ENCODE measurements at places on chromosomes 1 and 21. TPM values are rescaled to one million over a fixed set of nuclear protein-coding genes. Genes with fewer than 3 reads are reported as not detected.

DNA sequence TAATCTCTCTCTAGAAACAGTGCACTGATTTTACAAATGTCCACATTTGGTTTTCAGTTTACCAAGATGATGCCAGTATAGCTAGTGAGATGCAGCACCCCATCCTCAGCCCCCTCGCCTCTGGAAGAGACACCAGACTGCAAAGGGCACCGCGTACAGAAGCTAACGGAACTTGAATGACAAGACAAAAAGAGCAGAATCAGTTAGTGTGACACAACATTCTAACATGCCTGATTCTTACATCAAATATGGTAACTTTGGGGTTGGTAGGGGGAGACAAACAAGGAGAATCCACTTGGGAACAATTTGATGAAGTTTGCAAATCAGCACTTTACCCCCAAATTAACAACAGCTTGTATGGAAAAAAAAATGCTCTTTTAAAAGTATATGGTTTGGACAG, 4.1 kb upstream of the MAGOH start:
- DNase-seq: no peak

GRCh38 chr1:161013131-161013487, 7.8 kb downstream of the F11R start:
- DNase-seq: no peak

GRCh38 chr1:205925736-205926135, 17.5 kb downstream of the SLC26A9 start:
- DNase-seq: peak; percentile 67

DNA sequence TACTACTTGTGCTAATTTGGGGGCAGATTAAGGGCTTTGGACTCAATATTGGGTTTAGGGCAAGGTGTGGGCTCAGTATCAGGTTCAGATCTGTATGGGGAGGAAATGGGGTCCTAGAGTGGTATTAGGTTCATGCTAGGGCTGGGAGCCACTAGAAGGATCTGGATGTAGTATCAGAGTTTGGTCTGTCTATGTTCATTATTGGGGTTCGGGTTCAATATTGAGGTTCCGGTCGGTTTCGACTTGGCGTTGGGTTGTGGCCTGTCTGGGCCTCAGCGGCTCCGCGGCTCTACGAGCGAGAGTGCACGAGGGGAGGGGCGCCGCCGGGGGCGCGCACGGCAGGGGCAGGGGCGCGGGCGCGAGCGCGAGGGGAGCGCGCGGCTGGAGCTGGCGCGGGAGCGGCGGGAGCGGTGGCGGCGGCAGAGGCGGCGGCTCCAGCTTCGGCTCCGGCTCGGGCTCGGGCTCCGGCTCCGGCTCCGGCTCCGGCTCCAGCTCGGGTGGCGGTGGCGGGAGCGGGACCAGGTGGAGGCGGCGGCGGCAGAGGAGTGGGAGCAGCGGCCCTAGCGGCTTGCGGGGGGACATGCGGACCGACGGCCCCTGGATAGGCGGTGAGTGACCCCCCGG, at the start of gene PTPRF:
PTPRF (plus strand) TSS at position 401 of the 624 bp plus-strand sequence. CDS start 14,193 bp downstream, outside the sequence.
- peak; percentile 57 for DNase-seq

GRCh38 chr1:30977105-30977504, 68.5 kb upstream of the SDC3 start:
- no peak for DNase-seq

GRCh38 chr1:154222518-154222917, 1.8 kb downstream of the UBAP2L start:
- DNase-seq: no peak

DNA sequence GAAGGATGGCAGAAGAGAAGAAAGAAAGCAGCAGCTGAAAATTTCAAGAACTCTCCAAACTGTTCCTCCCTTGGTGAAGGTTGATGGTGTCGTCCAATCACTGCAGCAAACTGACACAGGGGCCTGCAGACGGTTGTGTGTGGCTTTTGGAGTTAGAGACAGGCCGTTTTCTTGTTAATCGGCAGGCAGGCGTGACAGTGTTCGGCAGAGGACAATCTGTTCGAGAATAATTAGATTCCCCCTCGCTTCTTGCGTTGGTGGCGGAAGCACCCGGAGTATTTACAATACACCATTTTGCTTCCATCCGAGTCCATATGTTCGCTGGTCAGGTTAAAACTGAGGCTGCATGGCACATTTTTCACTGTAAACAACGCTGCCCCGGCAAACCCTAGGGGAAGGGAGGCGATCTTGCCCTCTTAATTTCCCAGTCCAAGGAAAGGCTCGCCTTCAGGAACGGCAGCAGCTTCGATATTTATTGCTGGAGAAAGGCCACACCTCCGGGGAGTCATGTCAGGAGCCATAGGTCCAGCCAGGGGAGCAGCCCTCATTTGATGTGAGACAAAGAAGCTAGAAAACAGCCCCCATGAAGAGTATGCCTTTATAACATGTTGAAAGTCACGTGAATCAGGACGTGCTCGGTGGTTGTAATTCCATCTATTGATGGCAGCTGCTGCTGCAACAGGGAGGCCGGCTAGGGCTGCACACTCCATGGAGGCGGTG, 360.1 kb downstream of the SMYD3 start:
- DNase-seq: no peak

- no peak for DNase-seq
These were observed 3.1 kb downstream of the PTGFRN start for GRCh38 chr1:116912846-116913245.

GRCh38 chr1:172918478-172918877, 132.3 kb downstream of the TNFSF18 start:
- no peak for DNase-seq

- DNase-seq: no peak
These were observed 11.1 kb downstream of the ZFYVE9 start for GRCh38 chr1:52153010-52153409.

GRCh38 chr1:96049759-96050409, 671.7 kb upstream of the PTBP2 start:
- no peak for DNase-seq

Gene KIAA0040
- not detected for total RNA-seq

Gene RAB3B
- 0.78 TPM for total RNA-seq

Gene S100A5
- 2.9 TPM for total RNA-seq
